T-helper 9 cell (primary cell): ENCODE measurements at places on chromosomes 4 and X.

GRCh38 chr4:107006218-107006617 is 29.9 kb downstream of the DKK2 start:
- no peak for DNase-seq

DNA sequence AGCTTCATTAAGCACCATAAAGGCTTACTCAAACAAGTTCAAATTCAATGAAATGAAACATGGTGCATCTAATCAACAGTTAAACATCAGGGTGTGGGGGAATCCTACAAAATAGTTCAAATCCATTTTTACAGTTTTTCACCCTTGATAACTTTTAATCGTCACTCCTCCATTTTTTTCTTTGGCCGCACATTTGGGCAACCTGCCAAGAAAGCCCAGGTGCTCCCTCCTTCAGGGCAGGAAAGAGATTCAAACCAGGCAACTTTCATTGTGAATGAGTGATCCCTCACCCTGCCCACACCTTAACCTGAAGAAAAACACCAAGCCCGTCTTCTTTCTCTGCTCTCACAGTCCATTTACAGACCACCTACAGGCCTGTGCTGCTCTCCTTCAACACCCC is 24.9 kb downstream of the TRIM61 start:
- no peak for DNase-seq

DNA sequence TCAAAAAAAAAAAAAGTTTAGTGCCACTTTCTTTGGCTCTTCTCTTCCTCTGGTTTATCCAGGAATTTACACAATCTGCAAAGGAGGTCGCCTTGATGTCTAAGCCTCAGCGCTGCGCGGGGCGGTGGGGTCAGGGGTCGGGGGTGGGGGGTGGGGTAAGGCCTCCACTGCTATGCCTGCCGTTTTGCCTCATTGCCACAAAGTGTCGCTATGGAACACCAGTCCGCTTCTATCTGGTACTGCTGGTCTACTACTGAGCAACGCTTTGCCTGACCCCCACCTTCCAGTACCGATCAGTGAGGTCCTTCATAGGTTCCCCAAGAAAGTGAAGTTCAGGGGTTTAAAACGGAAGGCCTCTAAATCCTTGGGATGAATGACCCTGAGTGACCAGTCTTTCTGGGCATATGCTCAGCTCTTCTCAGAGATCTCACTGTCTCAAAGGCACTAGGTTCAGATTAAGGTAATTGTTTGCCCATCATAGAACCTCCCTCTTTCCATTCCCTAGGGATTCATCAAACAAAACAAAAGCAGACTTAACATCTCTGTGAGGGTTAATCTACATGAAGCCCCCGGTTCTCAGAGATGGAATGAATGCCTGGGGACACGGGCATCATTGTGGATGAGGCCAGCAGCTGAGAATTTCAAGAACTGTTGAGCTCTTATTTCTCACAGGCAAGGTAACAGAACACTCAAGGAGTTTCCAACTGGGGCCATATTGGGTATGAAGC is 16.9 kb upstream of the TSR2 start:
- DNase-seq, result no peak

DNA sequence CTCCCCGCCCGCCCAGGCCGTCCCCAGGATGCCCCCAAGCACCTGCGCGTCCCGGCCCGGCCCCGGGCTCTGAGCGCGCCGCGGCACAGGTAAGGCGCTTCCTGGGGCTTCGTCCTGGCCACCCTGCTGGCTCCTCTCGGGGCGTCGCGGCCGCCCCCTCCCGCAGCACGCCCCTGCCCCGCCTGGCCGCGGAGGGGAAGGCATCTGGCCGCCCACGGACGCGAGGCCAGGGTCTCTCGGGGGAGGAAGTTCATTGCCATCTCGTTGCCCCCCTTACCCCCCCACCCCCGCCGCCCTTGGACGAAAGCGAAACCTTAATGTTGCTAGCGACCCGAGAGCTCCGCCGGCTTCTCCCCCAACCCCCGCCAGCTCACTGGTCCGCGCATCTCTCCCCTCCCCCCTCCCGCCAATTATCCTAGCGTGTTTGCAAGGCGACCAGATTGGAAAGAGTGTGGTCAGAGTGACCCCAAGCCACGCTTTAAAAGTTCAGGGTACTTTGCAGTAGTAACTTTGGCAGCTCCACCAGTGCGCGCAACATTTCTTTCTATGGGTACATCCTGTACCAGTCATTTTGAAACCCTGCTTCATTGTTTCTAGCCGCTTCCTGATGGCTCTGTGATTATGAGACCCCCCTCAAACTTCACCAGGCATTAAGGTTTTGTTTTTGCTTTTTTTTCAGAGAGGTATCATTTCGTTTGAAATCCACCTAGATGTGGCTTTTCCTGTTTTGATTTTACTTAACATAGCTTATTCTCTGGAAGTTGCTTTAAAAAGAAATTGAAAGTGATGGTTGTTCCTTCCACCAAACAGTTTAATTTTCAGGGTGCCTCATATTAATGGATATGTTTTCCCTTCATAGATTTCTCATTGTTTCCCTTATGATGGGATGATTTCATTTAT is 626 bp downstream of the TBC1D1 start:
- DNase-seq, result peak; percentile 27
